ENCODE measurements at places on chromosomes 5 and 9. TPM values are rescaled to one million over a fixed set of nuclear protein-coding genes. Genes with fewer than 3 reads are reported as not detected.

Gene CCL27
- polyA plus RNA-seq, result not detected

DNA sequence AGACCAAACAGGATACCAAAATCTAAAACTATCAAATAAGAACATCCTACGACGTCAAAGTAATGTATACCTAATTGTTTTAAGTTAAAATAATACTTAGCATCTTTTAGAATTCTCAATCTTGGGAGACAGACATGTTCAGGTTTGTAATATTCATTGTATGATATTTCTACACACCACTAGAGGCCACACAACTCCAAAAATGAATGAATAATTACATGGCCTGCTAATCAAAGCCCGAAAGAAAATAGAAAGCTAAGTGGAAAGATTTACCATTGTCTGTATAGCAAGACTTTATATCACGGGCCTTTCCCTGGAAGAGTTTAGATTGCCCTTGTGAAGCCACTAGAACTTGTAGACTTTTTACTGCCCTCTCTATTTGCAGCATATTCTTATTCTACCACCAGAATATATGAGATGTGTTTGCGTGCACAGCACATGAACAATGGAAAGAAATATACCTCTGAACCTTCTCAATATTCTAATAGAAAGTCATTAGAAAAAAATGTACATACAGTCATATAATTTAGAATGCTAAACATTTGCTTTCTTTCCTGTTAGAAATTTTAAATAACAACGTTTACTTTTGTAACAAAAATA lies 380.1 kb upstream of the NUDT12 start:
- no peak for DNase-seq

DNA sequence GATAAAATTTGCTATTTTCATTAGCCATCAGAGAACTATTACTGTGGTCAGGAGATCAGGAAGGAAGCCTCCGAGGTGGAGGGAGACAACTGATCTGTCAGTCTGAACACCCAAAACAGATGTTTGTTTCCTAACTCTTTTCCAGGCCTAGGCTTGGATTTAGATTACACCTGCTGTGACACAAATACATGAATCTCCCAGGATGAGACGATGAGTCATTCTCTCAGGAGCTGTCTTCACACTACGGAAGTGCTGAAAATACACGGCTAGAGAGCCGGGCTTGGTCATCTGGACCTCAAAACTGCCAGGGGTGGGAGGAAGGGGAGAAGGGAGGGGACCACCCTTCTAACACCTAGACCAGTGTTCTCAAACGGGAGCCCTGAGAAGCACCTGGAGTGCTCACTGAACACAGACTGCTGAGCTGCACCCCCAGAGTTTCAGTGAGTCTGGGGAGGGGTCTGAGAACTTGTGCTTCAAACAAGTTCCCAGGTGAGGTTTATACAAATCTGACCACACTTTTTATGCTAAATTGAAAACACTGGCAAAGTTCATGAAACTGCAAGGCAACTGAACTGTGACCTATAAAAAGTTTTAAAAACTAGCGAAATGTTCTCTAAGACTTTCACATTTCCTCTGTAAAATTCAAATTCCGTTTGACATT lies 80.3 kb upstream of the EQTN start:
- no peak for DNase-seq

GRCh38 chr5:31452314-31452713 lies 79.6 kb downstream of the DROSHA start:
- no peak for DNase-seq

Gene SLC1A1
- 1.4 TPM for polyA plus RNA-seq

Gene SLC27A6
- polyA plus RNA-seq, result 1.6 TPM

DNA sequence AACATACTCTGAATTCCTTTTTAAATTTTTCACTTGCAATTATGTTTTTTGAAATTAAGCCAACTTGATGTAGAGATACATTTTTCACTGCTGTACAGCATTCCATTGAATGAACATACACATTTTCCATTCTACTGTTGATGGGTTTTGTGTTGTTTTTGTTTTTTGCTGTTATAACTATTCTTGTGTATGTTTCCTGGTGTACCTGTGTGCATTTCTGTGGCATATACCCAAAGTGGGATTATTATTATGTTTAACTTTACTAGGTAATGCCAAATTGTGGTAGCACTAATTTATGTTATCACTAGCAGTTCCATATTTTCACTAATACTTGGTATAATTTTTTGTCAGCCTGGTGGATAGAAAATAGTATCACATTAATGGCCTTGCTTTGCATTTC lies 2.7 kb downstream of the RFESD start:
- DNase-seq, result no peak

Gene PCDHA9
- polyA plus RNA-seq, result not detected

- DNase-seq, result no peak
These were observed 205.8 kb upstream of the KIF2A start for GRCh38 chr5:62100201-62100600.

DNA sequence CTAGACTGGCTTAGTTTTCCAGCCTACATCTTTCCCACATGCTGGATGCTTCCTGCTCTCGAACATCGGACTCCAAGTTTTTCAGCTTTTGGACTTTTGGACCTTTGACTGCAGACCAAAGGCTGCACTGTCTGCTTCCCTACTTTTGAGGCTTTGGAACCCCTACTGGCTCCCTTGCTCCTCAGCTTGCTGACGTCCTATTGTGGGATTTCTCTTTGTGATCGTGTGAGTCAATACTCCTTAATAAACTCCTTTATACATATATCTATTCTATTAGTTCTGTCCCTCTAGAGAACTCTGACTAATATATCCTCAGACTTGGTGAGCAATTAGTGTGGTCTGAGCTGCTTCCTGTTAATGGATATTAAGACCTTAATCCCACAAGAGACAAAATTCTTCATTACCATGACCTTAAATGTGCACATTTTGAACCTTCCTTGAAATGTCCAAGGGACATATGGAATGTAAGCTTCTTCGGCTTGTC lies 752.9 kb downstream of the CDH18 start:
- no peak for DNase-seq

Gene MOB3B
- 4.8 TPM for polyA plus RNA-seq

Gene PCDHA10
- not detected for polyA plus RNA-seq

Gene CDX1
- 0.31 TPM for polyA plus RNA-seq

Gene HAVCR2
- polyA plus RNA-seq, result 1.2 TPM
